Iris pigment epithelial cell (primary cell): ENCODE measurements at places on chromosomes 13 and 19.

- DNase-seq, result peak; percentile 14
Observed at GRCh38 chr19:19530423-19530804, 1.7 kb downstream of the YJEFN3 start.

GRCh38 chr13:109160357-109160756 is 530.9 kb downstream of the MYO16 start:
- no peak for DNase-seq

GRCh38 chr19:10895920-10896319 is 24.6 kb downstream of the CARM1 start:
- DNase-seq, result no peak

DNA sequence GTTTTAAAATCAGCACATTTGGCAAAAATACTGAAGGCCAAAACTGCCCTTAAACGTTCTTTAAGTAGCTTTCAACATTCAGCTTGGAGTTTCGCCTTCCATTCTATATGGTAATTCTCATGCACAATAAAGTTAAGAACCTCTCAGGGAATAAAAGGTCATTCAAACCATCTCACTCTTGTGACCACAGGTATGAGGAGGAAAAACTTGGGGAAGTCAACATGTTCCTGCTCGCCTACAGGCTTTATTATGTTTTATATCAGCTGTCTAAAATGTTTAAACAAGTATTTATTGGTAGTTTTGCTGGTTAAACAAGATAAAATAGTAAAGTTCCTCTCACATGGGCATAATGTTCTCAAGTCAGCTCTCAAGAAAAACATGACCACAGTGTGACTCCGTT is 19.9 kb upstream of the TM9SF2 start:
- no peak for DNase-seq

DNA sequence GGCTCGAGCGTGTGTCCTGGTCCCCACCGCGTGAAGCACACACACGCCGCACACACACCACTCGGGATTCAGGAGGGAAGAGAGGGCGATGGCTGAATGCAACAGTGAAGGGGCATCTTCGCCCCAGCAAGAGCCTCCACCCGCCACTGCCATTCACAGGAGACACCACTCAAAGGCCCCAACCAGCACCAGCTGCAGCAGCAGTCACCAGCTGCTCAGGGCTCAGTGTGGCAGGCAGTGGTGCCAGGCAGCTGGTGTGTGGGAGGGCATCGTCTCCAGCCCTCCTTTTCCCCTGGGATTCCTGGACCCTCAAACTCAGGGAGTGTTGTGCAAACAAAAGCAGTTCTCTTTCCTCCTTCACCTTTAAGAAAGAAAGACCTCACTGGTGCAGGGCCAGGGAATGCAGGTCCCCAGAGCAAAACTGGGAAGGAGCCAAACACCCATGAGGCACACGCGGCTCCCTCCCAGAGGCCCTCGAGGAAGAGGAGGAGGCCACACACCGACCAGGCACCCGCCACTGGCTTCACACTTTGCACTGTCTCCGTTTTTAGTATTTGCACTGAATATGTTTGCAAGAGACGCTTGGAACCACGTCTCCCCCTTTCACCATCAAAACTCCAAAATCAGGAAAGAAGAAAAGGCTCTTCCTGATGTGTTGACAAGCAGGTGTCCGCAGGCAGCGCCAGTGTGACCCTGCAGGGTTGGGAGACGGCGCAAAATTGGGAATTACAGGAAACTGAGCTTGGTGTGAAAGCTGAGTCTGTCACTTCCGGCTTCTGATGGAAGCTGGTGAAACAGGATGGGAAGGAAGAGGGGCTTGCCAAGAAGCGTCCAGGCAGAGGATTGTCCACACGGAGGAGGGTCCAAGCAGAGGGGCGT is 26.4 kb upstream of the F7 start:
- DNase-seq, result no peak

DNA sequence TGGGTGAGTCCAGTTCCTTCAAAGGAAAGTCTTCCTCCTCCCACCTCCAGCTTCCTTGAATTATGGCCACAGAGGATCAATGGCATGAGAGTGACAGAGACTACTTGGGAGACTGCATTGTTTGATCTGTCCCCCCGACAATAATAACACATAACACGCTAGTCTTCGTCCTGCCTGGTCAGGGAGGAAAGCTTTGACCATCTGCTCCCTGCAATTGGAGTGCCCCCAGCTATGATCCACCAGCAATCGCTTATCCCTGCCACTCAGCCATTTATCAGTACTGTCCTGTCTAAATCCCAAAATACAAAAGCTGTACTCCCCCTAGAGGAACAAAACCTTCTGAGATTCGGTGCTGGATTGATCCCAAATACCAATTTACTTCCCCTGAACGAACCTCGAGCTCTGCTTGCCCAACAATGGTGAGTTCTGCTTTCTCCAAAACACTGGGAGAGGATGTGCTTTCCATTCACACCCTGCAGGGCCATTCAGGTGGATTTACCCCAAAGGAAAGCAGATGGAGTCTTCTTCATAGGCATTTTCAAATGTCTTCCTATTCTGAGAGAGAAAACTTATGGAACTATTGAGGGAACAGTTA is 466.7 kb downstream of the TSHZ3 start:
- no peak for DNase-seq

GRCh38 chr13:41455725-41456419 is 1.5 kb upstream of the RGCC start:
- peak; percentile 5 for DNase-seq

- no peak for DNase-seq
Observed at GRCh38 chr13:99009987-99010551, 32.2 kb upstream of the DOCK9 start.

GRCh38 chr13:101383595-101383994 is 32.7 kb downstream of the NALCN start:
- no peak for DNase-seq

GRCh38 chr13:97234236-97234635 is 12.1 kb downstream of the MBNL2 start:
- no peak for DNase-seq

DNA sequence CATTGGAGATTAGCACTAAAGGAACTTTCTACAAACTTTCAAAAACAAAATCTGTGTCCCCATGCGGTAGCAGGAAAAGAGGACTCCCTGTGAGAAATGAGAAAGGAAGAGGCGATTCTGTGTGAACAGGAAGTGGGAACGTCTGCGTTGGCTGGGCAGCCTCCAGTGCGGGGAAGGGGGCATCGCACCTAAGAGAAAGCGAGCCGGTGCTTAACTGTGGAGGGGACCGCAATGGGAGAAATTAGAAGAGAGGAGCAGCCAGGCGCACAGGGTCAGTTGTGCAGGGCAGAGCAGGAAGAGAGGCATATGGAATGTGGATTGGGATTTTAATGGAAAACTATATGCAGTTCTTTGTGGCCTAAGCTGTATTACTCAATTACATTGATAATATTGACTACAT is 77.4 kb upstream of the DOCK9 start:
- no peak for DNase-seq

DNA sequence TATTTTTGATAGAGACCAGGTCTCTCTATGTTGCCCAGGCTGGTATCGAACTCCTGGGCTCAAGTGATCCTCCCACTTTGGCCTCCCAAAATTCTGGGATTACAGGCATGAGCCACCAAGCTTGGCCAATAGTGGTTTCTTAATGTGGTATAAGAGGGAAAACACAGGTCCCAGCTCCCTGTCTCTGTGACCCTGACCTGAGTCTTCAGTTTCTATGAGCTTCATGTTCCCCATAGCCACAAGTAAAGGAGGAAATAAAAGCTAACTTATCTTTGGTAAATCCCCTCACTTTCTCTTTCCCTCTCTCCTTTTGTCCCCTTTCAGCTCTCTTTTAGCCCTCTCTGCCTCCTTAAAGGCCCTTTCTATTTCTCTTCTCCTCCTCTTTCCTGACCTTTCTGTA is 50.3 kb downstream of the ABCC4 start:
- DNase-seq, result no peak

GRCh38 chr13:45715351-45715750 is 13.2 kb downstream of the CBY2 start:
- DNase-seq, result no peak

GRCh38 chr13:27915301-27916207 is 4.2 kb upstream of the PDX1 start:
- no peak for DNase-seq

DNA sequence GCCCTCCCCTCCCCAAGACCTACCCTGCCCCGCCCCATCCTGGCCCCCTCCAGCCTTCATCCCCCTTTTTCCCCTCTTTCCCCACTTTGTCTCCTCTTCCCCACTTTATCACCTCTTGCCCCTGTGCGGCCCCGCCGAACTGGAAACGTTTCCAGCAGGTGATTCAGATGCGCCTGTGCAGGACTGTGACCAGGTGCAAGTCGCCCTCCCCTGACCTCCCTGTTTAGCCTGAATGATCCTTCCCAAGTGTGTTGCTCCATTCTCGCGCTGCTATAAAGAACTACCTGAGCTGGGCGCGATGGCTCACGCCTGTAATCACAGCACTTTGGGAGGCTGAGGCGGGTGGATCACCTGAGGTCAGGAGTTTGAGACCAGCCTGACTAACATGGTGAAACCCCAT is 25.9 kb downstream of the ZNF791 start:
- DNase-seq, result no peak

DNA sequence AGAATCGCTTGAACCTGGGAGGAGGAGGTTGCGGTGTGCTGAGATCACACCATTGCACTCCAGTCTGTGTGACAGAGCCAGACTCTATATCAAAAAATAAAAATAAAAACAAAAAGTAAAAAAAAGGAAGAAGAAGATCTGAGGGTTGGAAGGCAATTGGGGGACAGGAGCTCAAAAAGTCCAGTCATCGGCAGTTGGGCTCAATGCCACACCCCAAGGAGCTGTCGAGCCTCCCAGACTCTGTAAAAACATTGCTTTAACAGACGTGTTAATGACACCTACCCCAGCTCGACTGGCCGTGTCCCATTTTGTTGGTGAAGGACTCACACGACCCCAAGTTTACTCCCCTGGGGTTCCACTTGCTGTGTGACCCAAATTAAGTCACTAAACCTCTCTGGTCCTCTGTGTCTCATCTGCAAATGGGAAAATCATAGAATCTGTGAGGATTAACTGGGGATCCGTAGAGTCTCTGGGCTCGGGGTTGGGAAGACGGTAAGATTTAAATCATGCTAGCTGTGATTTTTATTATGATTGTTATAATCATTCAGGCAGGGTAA is 7.0 kb downstream of the GNA15 start:
- DNase-seq, result no peak

- DNase-seq, result peak; percentile 61
Observed at GRCh38 chr19:58170860-58171259, 12.0 kb upstream of the ZNF274 start.

DNA sequence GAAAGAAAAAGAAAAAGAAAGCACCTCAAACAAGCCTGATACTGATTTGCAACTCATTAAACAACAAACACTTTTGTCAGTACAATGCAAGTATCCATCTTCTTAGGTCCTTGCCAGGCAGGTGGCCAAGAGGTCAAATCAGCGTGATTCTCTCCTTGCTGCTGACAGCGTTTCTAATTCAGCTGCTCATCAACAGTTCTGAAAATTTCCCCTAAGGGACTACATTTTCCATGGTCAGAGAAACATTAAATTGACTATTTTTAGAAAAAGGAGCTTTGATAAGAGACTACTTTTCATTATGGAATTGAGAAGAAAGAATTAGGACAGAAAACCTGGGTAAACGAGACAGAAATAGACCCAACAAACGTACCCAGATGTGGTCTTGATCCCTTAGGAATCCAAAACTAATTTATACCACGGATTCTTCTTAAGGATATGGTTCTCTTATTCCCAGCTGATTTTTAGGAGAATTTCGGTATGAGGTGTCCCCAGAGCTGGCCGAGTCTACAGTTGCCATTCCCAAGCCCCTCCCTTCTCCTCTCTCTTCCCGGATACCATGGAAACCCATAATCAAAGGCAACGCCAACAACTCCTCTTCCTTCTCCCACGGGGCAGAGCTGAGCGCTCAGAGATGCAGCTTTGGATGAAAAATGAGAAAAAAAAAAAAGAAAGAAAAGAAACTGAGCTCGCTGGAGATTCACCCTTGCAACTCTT is 29.5 kb upstream of the CEBPG start:
- no peak for DNase-seq

DNA sequence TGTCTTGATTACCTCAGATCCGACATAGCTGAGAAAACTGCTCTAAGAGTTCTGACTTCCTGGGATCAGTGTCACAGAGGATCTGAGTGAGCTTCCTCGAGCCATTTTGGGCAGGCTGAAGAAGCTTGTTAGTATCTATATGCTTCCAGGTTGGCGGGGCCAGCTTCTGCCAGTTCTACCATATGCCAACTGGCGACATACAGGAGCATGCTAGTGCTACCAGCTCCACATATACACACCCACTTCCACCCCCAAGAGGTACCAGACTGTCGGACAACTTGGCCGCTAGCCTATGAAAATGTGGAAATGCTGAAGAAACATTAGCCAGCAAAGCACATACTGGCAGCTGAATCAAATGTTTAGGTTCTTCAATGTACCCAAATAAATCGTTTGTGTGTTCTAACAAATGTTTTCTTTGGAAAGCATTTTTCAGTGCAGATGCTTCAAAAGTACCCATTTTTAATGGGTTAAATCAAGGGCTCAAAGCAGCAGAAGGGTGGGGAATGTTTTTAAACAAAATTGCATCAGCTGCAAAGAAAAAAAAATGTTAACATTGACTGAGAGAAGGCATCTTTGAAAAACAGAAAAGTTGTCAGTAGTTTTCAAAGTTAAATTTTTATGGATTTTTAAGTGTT is 163.7 kb downstream of the KLF12 start:
- no peak for DNase-seq

GRCh38 chr13:44267980-44268379 is 105.6 kb upstream of the SERP2 start:
- peak; percentile 95 for DNase-seq

GRCh38 chr13:20869540-20869939 is 33.0 kb downstream of the XPO4 start:
- no peak for DNase-seq

DNA sequence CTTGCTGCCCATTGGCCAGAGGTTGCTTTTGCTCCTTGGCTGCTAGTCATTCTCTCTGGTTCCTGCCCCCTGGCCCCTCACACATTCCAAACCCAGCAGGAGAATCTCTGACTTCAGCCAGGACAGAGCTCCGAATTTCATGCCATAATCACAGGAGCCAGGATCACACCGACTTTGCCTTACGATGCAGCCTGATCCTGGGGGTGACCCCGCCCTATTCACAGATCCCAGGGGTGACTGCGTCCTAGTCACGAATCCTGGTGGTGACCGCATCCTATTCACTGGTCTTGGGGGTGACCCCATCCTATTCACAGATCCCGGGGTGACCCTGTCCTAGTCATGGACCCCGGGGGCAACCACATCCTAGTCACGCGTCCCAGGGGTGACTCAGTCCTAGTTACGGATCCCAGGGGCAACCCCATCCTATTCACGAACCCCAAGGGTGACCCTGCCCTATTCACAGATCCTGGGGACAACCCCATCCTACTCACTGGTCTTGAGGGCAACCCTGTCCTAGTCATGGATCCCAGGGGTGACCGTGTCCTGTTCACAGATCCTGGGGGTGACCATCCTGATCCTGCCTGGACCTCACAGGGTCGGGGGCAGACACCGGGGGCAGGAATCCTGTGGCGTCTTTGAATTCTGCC is 7.4 kb upstream of the TEX29 start:
- no peak for DNase-seq
